ENCODE measurements at places on chromosomes 4 and X.

- peak; percentile 67 for DNase-seq
These were observed 168.5 kb upstream of the SH3RF1 start for GRCh38 chr4:169439244-169439643.

DNA sequence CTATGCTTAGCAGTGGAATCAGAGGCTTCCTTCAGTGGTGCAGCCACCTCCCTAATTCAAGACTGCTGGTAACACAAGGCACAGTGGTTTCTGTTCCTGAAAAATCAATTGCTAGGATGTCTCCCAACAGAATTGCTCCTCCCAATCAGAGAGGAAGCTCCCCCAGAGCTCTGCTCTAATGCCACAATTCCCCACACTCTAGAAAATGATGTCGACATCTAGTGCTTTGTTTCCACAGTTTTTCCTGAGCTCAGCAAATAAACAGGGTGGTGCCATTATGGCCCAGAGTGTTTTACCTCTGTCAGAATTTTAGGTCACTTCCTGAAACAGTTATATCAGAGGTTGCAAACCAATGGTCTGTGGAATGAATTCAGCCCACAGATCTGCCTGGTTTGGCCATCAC is 24.7 kb downstream of the TAB3 start:
- no peak for DNase-seq

GRCh38 chr4:6201580-6202091 is 1.3 kb upstream of the JAKMIP1 start:
- no peak for DNase-seq

DNA sequence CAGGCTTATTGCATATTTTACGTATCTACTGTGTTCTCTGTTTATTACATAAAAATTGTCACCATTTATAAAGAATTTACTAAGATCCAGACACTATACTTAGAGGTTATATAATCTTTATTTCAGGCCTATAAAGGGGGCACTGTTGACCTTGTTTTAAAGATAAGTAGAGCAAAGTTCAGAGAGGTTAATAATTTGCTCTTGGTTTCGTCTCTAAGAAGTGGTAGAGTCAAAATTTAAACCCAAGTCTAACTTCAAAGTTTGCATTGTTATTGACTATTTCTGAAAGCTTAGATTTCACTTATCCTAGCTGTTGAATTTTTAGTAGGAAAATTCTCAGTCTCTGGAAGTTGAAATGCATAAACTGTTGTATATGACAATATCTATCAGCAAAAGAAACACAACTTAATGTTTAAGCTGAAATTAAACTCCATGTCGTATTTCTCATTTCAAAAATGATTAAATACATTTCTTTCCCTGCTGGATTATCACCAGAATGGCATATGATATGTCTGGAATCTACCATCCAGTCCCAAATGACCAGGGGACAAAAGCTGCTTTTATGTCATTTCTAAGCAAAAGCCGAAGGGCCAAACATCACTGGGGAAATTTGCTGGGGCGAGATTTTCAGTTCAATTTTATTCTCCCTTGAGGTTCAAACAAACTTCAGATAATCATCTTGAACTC is 138.4 kb downstream of the SLC7A11 start:
- DNase-seq: no peak

DNA sequence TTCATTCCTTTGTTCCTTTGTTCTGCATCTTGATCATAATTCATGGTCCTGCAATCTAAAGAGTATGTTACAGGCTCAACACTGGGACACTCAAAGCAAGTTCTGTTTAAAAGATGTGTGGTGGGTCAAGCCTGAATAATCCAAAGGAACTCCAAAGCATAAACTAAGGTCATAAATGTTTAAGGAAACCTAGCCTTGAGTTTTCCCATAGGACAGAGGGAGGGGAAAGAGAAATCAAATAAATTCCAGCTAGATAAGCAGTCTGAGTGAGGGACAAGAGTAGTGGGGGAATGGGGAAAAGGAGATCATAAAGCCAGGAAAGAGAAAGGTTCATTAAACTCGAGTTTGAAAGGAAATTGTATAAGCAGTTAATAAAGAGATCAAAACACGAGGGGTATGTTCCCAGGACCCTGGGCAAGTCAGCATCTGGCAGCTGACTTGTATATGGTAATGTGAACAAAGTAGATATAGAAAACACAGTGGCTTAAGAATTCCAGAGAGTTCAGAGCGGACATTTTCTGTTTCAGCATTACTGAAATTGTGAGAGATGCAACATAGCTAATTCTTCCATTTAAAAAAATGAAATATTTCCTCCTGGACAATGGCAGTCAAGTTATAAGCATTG is 125.8 kb upstream of the EDNRA start:
- DNase-seq: no peak

- DNase-seq: no peak
These were observed 99.1 kb upstream of the RXFP1 start for GRCh38 chr4:158422546-158422945.

DNA sequence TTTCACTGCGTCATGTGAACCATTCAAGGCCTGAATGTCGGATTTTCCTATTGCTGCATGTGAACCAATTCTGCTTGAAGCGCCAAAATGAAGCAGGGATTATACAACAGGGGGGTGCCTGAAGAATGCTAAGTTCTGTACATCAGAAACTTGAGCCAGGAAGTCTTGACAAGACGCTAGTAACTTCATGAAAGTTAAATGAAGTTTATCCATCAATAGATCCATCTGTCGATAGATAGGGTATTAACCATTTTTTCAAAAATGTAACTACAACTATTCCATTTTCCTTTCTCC is 590 bp upstream of the NAF1 start:
- peak; percentile 30 for DNase-seq

- DNase-seq: no peak
These were observed 5.3 kb downstream of the CRMP1 start for GRCh38 chr4:5887361-5888221.

GRCh38 chr4:24003496-24003895 is 113.6 kb upstream of the PPARGC1A start:
- DNase-seq: no peak

Data from dermis microvascular lymphatic vessel endothelial cell (primary cell).